Activated naive CD4-positive, alpha-beta T cell (primary cell): ENCODE measurements at places on chromosomes 2 and 18.

- no peak for DNase-seq
Measured at GRCh38 chr2:8998418-8999101, 4.9 kb downstream of the MBOAT2 start.

DNA sequence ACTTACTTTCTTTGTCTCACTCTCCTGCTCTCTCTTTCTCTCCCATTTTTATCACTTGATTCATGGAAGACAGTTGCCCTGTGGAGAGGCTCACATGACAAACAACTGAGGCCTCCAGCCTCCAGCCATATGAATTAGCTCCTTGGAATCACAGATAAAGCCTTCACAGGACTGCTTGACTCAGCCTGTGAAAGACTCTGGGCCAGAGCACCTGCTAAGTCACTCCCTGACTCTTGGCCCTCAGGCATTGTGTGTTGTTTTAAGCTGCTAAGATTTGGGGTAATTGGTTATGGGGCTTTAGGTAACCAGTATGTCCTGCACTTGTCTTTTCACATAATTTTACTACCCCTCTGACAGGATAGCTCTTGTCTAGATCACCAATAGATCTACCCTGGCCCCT lies 334.9 kb downstream of the SOX11 start:
- no peak for DNase-seq

DNA sequence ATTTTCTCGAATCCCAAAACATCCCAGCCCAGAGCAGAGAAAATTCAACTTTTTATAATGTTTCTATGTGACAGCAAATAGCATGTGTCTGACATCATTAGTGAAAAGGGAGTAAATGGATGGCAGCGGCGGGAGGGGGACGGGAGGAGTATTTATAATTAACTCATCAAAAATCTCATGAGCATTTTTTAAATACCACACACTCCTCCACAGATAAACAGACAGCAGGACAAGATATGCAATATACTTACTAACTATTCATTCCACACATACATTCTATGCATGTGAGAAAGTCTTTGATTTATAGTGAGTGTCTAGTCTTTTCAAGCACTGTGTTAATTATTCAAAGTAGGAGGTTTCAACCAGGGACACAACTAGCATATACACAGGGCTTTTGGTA lies 107.6 kb downstream of the LRP2 start:
- no peak for DNase-seq

DNA sequence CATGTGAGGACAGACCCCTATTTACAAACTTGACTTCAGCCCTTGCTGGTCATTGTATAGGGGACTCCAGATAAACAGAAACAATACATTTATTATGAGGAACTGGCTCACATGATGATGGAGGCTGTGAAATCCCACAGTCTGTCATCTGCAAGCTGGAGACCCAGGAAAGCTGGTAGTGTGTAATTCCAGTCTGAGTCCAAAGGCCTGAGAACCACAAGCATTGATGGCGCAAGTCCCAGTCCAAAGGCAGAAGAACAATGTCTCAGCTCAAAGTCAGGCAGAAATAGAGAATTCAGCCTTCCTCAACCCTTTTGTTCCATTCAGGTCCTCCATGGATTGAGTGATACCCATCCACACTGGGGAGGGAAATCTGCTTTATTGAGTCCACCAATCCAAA lies 28.1 kb upstream of the SPP2 start:
- DNase-seq = no peak

DNA sequence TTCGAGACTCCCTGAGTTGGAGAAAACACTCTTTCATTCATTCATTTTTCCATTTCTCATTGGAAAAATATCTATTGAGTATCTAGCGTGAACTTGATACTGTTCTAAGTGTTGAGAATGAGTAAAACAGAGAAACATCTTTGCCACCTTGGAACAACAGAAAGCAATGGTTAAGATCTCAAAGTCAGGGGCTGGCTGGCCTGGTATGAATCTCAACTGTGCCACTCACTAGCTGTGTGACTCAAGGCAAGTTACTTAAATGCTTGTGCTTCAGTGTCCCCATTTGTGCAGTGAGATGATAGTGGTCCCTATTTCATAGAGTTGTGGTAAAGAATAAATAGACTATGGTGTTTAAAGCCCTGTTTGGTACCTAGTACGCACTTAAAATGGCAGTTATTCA lies 415.2 kb downstream of the NBAS start:
- no peak for DNase-seq

DNA sequence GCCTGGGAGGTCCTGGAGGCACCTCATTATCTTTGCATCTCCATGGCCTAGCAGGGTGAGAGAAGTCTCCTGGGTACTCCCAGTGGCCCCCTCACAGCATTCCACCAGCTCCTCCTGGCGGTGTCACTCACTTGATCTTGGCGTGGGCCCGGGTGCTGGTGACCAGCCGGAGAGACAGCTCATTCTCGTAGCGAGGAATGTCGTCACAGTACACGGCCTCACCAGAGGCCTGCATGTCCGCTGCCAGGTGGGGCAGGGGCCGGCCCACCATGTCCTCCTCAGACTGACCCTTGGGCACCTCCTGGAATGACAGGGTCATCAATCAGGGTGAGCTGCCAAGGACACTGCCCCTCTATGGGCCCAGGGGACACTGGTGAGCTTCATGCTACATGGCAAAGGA lies 42.4 kb downstream of the XDH start:
- DNase-seq = no peak

DNA sequence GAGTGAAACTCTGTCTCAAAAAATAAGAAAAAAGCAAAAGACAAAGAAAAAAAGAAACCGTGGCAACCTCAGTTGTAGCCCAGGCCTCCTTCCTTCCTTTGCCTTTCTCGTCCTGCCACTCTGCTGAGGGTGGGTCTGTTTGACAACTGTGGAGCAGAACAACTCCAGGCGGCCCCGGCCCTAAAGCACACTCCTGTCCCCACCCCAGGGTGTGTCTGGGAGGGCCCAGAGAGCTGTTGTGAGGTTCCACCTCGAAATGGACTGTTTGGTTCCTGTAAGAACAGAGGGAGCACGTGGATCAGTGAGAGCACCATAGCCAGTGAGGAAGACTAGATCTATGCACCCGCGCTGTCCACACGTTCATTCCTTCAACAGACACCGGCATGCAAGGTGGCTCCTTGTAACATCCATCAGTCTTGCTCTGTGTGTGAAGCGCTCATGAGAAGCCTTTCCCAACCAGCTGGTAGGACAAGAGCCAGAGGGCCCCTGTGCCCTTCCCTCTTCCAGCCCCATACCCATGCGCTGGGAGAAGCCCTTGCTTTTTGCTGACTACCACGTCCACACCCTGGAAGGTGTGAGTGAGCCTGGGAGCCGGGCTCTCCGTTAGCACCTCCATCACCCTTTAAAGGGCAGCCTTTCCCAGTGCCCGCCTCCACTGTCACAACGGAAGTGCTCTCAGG lies 61.6 kb downstream of the SOWAHC start:
- DNase-seq = no peak

GRCh38 chr2:99476629-99477028 lies 13.2 kb downstream of the REV1 start:
- no peak for DNase-seq

DNA sequence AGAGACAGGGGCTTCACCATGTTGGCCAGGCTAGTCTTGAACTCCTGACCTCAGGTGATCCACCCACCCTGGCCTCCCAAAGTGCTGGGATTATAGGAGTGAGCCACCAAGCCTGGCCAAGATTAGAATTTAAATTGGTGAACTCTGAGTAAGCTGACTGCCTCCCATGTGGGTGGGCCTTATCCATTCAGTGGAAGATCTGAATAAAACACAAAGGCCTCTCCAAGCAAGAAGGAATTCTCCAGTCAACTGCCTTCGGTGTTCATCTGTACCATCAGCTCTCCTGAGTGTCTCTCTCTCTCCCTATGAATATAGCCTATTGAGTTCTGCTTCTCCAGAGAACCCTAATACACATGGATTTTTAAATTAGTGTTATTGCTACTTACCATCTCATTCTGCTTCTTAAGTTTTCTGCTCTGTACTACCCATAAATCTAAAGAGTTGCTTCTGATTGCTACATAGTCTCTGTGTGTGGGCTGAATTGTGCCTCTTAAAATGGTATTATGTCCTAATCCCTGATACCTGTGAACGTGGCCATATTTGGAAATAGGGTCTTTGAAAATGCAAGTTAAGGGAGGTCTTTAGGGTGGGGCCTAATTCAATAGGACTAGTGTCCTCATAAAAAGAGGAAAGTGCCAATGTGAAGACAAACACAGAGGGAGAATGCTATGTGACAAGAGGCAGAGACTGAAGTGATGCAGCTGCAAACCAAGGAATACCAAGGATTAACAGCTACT lies 36.3 kb downstream of the FBXO11 start:
- DNase-seq = no peak

- DNase-seq = no peak
Measured at GRCh38 chr2:128323555-128323931, 4.9 kb upstream of the HS6ST1 start.

DNA sequence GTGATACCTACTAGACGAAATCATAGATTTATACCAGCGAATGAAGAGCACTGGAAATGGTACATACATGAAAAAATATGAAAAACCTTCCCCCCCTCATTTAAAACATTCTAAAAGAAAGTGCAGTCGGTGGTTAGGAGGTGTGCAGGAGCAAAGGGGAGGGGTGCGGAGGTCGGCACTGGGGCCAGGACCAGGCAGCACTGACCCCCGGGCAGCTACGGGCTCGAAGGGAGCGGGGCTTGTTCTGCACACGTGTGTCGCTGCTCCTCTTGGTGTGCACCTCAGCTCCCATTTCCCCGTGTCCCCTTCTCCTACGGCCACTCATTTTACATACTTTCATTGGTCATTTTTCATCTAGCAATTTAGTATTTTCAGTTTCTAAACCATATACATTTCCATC lies 89.0 kb downstream of the LAMA1 start:
- DNase-seq = no peak

DNA sequence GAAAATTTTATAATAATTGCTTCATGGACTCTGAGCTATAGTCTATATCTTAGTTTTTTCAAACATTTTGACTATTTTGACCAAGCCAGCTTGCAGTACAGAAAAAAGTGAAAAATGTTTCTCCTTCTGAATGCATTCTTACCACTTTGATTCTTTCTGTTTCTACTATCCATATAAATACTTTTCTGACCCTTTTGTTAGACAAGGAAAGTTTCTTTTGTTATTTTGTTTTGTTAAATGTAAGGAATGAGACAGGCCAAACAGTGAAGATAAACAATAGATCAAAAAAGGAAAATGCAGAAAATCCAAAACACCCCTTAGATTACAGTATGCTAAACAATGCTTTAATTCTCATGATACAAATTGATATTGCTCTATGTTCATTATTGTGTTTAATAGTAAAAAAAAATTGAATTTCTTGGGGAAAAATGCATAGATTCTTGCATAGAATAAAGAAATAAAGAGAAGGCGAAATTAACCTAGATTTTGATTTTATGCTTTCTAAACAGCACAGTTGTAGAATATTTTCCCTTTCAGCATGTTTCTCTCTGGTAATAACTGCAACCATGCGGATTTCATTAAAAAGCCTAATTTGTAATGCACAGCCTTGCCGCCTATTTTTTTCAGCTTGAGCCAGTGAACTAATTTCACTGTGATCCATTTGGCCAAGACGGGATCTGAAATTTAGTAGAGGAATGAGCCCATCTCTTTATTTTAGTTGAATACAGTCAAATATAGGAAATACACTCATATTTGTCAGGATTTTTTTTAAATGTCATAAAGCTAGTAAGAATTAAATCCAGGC lies 976 bp downstream of the TNFAIP6 start:
- no peak for DNase-seq

- no peak for DNase-seq
Measured at GRCh38 chr2:241867776-241868420, 1.6 kb upstream of the RTP5 start.

DNA sequence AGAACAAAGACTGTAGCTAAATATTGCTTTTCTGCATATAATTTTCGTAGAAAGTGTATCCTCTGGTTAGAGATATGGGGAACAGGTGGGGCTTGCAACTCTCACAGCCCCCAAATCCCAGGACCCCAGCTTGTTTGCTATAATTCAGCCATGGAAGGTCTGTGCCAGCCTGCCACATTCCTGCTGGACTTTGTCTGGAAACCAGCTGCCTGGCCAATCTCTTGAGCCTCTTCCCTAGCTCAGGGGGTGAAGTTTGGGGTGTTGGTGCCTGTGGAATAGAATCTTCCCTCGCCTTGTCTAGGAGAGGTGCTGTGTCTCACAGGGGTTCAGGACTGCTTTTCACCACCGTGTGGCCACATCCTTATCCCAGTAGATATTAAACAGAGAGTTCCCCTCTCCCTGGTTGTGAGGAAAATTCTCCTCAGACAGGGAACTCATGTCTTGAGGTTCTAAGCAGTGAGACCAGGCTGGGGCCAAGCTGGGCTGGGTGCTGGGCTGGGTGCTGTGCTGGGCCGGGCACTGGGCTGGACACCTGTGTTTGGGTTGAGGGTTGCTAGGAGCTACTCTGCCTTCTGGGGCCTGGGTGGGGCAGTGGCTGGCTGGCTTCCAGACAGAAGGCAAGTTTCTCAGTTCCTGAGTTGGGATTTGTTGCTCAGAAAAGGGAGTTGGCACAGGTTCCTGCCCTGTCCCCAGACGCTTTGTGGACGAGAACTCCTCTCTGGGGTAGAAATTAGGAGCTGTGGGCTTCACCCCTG lies 12.3 kb downstream of the TOGARAM2 start:
- DNase-seq = no peak

- DNase-seq = no peak
Measured at GRCh38 chr2:95314964-95315611, 17.9 kb downstream of the KCNIP3 start.

DNA sequence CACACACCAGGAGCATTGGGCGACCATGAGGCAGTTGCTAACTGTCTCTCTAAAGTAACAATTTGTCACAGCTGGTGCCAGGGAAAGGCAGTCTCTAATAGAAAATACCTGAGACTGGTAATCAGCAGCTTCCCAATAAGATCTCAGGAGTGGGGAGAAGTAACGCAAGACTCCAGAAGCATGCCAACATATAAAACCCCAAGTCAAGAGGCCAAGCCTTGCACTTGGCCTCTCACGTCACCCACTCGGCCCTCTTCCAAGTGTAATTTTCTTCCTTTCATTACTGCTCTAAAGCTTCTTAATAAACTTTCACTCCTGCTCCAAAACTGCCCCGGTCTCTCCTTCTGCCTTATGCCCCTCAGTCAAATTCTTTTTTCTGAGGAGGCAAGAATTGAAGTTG lies 455.6 kb upstream of the ACVR2A start:
- no peak for DNase-seq

GRCh38 chr2:239905306-239905705 lies 119.8 kb downstream of the NDUFA10 start:
- DNase-seq = no peak

DNA sequence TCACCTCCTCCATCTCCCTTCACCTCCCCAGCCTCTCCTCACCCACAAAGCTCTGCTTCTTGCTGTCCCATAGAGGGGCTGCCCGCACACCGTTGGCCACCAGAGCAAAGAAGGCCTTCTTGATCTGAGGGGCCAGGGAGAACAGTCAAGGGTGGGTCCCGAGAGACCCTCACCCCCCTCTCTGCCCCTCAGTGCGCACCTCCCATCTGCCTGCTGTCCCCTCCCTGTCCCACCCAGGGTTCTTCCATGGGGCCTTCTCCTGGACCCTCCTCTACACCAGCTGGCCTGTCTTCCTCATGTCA lies 3.2 kb downstream of the PRKAG3 start:
- DNase-seq = no peak
